ENCODE measurements at places on chromosomes 13 and 19.

DNA sequence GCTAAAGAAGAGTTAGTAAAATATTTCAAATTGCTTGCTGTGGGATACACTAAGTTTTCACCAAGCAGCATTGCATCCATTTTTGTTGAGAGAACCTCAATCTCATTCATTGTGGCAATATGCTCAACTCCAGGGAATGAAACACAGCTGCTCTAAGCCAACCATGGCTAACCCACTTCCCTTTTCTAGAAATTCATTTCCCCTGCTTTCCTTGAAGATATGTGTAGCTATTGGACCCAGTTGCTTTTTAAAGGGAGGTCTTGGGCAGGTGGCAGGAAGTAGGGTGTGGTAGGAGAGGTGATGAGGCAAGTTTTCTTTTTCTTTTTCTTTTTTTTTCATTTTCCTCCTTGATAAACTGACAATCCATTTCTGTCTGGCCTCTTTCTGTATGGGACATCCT lies 452.2 kb downstream of the FGF14 start:
- DNase-seq, result no peak

GRCh38 chr19:906480-906879 lies 6.5 kb downstream of the R3HDM4 start:
- no peak for DNase-seq

GRCh38 chr19:54475706-54476105 lies 2.6 kb upstream of the CDC42EP5 start:
- DNase-seq, result no peak

GRCh38 chr13:40781717-40782116 lies 7.7 kb upstream of the SLC25A15 start:
- DNase-seq, result no peak

DNA sequence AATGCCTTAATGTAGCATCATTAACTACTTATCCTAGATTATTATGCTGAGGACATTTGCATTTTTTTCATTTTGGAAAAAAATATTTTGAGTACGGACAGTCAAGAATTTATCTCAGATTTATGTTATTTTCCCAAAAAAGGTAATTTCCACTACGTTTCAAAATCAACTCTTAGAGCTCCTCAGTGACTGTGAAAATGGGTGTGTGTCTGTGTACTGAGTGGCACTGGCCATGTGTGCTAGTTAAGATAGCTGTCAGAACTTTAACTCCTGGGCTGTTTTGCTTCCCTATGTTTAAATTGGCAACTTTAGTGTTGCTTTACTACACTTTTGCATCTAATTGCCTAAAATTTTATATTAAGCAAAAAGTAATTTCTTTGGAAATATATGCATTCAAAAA lies 927.4 kb downstream of the EFNB2 start:
- DNase-seq, result no peak

GRCh38 chr19:14428882-14429416 lies 4.2 kb upstream of the PKN1 start:
- DNase-seq, result no peak

- no peak for DNase-seq
Measured at GRCh38 chr13:87536499-87536898, 134.7 kb upstream of the SLITRK5 start.

- no peak for DNase-seq
Measured at GRCh38 chr13:83220241-83220640, 662.0 kb downstream of the SLITRK1 start.

DNA sequence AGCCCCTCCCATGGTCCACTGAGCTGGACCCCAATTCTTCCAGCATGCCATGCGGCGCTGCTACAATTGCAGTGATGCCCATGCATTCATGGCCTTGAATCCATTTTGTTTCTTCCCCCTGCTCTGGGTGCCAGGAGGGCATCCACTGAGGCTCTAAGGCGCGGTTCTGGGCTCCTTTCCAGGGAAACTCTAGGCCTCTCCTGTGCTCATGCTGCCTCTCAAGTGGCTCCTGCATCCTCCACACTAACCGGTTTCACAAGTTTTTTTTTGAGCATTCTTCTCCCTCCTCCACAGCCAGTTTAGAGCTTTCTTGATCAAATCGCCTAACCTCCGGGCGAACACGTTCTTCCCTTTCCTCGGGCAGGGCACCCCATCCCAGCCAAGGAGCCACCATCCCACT lies 69.1 kb upstream of the FLT1 start:
- DNase-seq, result no peak

- DNase-seq, result no peak
Measured at GRCh38 chr19:34649886-34650543, 26.9 kb downstream of the SCGB2B2 start.

DNA sequence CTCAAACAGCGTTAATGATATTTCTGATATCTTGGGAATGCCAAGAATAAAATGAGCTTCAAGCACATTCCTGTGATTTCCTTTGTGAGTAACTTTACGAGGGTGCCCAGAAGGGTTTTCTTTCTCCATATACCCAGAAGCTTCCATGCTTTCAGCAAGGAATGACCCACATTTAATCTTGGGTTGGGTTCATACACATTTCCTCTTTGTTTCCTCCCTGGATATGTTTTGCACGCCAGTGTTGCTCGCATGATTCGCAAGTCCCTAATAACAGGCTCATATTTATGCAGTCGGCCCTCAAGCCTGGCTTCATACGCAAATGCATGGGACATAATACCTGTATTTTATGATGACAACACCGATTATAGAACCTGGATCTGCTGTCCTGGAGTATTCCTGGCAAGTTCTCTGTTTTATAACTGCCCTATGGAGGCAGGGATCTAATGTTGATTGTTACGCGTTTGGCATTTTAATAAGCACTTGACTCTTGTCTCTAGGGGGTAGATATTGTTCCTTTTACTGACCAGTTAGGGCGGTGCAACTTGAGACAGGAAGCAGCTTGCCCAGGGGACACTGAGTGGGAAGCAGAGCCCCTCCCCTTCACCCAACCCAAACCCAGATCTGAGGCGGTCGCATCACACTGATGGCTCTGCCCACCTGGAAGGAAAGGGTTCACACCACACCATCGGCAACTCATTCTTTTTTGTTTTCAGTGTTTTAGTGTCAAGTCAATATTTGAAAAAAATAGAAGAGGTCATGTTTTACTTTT lies 220.4 kb upstream of the SOX1 start:
- DNase-seq, result no peak

GRCh38 chr13:37448153-37448552 lies 150.4 kb downstream of the POSTN start:
- no peak for DNase-seq

DNA sequence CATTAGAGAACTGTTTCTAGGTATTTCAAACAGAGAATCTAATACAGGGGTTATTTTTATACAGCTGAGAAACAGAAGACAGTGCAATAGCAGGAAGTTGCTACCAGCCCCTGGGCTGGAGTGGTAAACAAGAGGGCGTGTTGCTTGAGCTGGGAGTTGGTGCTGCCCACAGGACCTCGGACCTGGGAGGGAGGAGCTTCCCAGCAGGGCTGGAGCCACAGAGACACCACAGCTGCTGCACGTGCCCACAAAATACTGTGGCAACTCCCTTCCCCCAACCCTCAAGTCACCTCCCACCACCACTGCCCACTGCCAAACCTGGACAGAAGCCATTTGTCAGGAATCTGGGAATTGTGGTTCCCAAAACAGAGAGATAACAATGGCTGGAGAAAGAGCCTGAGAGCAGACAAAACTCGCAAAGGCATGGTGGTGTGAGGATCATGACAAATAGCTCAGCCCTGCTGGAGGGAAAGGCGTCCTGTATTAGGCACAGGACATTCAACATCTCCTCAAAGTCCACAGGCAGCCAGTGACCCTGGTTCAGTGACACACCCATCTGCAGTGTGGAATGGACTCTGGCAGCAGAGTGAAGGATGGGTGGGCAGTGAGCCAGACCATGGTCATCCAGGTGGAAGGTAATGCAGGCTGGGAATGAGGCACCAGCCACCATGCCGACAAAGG lies 57.2 kb downstream of the SPATA13 start:
- DNase-seq, result no peak

DNA sequence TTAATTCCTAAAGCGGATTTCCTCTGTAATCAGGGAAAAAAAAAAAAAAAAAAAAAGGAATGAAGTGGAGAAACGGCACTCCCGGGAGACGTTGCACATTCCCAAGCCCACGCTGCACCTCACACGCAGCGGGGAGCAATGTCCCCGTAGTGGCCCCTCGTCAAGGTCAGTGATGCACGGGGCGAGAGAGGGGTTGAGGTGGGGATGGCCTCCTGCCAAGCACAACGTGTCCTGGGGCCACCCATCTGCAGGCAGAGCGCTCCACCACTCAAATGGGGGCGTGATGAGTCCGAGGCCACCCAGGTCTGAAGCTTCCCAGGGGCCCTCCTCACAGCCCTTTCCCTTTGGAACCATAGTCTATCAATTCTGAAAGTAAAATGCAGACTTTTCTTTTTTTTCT lies 15.1 kb downstream of the PLK5 start:
- no peak for DNase-seq

DNA sequence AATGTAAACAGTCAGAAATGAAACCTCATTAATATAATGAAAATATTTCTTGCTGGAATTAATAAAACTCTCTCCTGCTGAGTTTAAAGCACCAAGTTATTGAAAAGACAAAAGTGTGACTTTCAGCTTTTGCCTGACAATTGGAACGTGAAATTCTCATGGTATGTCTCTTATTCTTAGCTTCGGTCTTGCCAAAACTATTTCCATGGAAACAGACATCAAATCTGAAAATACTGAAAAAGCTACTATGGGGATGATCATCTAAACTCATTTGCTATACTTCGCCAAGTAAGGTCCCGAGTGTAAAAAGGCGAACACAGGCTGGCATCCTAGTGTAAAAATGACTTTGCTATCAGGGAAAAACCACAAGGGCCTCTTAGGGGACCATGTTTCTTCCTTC lies 22.8 kb downstream of the HTR2A start:
- DNase-seq, result no peak

GRCh38 chr13:105278943-105279381 lies 1256.5 kb downstream of the EFNB2 start:
- no peak for DNase-seq

GRCh38 chr19:19871932-19872331 lies 6.2 kb downstream of the ZNF253 start:
- DNase-seq, result no peak

DNA sequence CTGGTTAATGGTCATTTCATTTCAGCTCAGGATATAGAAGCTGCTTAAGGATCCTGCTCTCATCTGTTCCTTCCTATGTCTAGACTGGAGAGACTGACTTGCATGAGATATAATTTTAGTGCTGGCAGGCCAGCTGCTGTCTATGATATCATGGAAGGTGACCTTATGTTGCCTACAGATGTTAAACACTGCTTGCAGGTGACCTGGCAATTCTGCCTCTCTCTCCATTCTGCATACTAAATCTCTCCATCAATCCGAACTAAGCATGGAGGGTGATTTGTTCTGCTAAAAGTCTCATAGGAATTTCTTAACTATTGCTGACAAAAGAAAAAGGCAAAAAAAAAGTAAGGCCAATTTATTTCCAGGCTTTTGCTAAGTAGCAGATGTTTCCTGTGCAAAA lies 81.0 kb downstream of the CCNA1 start:
- DNase-seq, result no peak

DNA sequence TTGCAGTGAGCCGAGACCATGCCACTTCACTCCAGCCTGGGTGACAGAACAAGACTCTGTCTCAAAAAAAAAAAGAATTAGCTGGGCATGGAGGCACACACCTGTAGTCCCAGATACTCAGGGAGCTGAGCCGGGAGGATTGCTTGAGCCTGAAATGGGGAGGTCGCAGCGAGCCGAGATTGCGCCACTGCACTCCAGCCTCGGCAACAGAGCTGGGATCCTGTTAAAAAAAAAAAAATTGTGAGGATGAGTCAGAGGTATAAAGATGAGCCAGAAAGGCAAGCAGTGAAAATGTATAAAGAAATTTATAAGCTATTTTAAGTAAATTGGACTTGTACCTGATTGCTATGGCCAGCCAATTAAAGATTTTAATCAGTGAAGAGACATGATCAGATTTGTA lies 21.1 kb downstream of the KBTBD6 start:
- peak; percentile 61 for DNase-seq

GRCh38 chr19:2248136-2249009 lies 750 bp upstream of the AMH start:
- no peak for DNase-seq

- DNase-seq, result no peak
Measured at GRCh38 chr13:102039264-102039663, 362.6 kb downstream of the FGF14 start.

DNA sequence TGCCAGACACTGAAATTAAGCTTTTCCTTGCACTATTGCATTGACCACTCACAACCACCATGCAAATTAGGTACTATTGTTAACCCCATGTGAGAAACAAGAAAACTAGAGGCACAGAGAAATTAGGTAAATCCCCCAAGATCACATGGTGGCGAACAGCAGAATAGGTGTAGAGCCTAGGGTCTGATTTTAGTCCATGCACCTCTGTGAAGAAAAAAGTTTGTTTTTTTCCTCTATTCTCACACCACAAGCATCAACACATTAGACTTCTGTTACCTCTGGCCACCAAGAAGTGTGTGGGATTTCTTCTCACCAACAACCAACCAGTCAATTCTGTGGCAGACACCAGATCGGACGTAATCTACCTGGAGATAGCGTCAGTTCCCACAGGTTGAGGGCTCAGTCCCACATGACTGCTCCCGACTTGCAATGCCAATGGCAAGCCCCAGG lies 391.9 kb downstream of the COG6 start:
- DNase-seq, result no peak

GRCh38 chr19:10018263-10018662 lies 5.0 kb downstream of the RDH8 start:
- DNase-seq, result no peak

DNA sequence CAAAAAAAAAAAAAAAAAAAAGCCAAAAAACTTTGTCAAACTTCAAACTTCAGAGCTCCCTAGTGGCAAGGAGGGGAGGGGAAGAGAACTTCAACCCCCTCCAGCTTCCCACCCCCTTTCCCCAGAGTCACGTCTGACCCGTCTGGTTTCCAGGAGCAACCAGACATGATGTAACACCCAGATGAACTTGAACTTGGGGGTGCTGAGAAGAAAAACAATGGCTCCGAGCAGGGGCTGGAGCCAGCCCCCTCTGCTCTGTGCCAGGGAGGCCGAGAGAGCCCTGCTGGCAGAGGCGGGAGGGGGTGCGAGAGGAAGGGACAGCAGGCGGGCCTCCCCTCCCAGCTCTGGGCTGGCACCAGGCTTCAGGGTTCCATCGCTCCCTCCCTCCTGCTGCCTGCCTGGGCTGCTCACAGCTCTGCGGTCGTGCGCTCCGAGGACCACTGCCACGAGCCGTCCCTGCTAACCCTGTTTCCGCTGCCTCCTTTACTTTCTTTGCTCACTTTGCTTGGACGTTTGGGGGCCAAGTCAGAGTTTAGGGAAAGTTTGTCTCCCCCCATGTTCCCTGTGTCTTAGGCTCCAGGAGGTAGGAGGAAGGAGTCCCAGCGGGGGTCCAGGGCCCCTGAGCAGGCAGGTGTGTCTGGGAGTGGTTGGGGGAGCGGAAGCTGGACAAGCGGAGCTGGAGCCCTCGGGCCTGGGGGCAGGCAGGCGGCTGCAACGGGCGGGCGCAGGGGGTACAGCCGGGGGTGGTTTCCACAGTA lies 11.1 kb downstream of the LYL1 start:
- DNase-seq, result no peak

GRCh38 chr19:45632468-45633196 lies 6.6 kb downstream of the EML2 start:
- DNase-seq, result peak; percentile 96

Measured in adrenal gland (tissue), 19 donors.